ENCODE measurements at places on chromosomes 4 and X. TPM values are rescaled to one million over a fixed set of nuclear protein-coding genes. Genes with fewer than 3 reads are reported as not detected.

DNA sequence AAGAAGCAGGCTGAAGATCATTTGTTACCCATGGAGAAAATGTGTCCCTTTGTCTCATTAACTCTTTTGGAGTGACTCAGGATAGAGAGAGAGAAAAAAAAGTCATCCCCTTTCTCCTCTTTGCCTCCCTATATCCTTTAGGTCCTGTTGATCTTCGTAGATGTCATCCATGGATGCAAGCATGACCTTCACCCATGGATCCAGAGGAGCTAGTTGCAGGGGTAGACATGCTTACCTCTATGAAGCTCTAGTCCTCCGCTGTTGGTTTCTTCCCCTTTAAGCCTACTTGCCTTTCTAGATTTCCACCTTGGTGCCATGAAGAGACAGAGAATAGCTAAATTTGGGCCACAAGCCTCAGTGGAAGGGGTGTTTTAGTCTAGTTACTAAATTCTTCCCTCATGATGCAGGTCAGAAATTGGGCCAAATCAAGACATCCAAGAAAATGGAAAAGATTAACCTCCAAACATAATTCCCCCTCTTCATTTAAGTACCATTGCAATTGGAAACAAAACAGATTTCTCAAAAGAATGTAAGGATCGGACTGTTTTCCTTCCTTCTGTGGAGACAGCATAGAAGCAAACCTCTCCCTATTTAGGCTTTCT is 178.4 kb downstream of the TECRL start:
- no peak for DNase-seq

DNA sequence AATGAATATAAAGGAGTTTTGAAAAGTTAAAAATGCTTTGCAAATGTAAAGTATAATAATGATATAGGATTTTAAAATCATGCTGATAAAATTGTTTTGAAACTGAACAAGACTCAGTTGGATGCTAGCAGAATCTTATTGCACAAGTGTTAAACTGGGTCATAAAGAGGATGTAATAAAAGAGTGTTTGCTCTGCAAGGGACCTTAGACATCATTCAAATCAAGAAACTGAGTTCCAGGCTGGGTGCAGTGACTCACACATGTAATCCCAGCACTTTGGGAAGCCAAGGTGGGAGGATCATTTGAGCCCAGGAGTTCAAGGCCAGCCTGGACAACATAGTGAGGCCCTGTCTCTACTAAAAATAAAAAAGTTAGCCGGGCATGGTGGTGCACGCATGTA is 27.5 kb upstream of the DUSP21 start:
- DNase-seq: no peak

Gene SLC6A8
- total RNA-seq: 0.84 TPM

DNA sequence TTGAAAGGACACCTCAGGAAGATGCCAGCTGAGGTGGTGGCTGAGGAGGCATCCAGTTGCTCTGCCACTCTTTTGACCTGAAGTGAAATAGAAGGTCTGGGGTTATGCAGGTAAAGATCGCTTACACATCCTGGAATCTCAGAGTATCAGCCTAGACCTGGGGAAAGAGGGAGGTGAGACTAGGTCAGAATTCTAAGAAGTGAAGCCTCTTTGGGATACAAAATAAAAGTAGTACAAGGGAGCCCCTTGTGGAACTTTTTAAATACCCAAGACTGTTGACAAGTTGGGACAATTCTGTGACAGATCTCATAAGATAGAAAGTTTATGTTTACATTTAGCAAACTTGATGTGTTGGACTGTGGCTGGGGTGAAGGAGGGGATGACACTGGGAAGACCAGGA is 263.1 kb downstream of the SPRY1 start:
- DNase-seq: no peak

DNA sequence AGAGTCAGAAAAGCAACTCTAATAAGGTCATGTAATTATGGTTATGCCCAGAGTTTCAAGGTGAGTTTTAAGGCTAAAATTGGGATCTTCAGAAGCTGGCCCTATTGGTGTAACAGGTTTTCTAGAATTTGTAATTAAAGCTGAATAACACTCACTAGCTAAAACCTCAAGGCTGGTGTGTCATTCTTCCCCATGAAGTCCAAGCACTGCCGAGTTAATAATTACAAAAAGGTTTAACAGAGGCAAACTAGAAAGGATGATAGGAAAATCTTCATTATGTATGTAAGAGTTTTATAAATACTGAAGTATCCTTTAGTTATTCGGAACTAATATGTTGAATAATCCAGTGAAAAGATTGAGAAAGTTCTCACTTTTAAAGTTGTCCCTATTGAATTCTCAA is 34.3 kb downstream of the MXRA5 start:
- no peak for DNase-seq

GRCh38 chrX:108312957-108313356 is 125.3 kb downstream of the COL4A6 start:
- no peak for DNase-seq

Gene SRD5A3
- total RNA-seq: 7.8 TPM

- no peak for DNase-seq
Measured at GRCh38 chr4:184383497-184384055, 90.8 kb downstream of the IRF2 start.

Gene UGT2B10
- 139 TPM for total RNA-seq

Gene MAP3K15
- 0.28 TPM for total RNA-seq

Gene BCORL1
- 1.7 TPM for total RNA-seq

- DNase-seq: no peak
Measured at GRCh38 chr4:181008164-181008563, 1235.0 kb upstream of the TENM3 start.

DNA sequence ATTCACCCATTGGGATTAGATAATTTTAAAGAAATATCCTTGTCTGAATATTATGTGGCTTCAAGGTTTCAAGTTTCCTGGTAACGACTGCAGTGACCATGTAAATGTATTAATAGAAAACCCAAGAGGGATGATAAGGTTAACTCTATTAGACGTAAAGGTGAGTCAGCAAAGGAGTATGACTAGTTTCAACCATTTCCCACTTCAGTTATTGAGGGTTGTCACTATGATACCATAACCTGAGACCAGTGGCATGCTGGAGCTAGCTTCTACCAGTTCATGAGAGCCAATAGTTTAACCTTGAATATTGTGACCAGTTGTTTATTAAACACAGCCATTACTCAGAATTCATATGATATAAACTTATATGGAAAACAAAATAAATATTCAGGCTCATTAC is 270.1 kb downstream of the TMA16 start:
- DNase-seq: no peak

GRCh38 chr4:38164346-38164745 is 204.1 kb downstream of the PTTG2 start:
- DNase-seq: no peak

Gene PRR32
- not detected for total RNA-seq

Gene BGN
- total RNA-seq: 11.7 TPM

DNA sequence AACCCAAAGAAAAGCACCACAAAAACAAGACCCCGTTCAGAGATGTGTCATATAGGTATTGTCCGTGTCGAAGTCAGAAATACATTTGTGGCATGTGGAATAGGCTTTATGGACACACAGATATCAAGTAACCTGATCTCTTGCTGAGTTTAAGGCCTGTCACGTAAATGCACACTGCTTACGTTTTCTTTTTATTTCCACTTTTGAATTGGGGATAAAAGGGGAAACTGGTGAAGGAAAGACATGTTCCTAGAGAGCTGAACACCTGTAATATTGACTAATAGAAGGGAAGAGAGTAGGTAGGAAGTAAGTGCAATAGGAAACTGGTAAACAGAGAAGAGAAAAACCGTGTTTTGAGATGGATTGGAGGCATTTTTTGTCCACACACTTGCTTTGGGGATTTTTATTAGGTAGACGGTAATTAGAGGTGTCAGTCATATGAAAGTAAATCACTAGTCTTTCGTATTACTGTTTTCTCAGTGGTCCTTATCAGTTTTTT is 24.9 kb downstream of the TMEM131L start:
- no peak for DNase-seq

Gene SLC16A2
- total RNA-seq: 24.1 TPM

DNA sequence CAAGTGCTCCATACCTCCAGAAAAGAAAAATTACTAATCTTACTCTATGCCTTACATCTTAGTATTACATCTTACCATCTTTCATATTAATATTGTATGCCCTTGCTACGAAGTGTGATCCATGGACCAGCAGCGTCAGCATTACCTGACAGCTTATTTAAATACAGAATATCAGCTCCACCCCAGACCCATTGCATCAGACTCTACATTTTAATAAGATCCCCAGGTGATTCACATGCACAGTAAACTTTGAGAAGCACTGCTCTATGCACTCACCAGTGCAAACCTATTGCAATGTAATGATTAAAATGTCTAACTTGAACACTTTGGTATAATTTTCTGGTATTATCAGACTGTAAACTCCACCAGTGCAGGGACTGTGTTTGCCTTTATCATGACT is 14.1 kb upstream of the SH3D19 start:
- no peak for DNase-seq

- no peak for DNase-seq
Measured at GRCh38 chr4:3771939-3772495, 5.8 kb downstream of the ADRA2C start.

DNA sequence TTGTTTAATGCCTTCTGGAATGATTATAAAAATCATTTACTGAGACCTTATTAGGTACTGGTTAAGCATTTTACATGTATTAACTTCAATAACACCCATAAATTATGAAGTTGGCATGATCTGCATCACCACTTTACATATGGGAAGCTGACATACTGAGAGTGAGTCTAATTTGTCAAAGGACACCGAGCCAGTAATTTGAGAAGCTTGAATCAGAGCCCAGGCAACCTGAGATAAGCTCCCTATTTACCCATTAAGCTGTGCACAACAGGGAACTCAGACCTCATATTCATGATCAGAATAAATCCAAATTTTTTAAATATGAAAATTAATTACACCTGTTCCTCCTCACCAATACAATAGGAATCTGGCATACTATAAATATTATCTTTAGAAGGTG is 247.9 kb upstream of the EPHA5 start:
- no peak for DNase-seq

Gene CXCL8
- total RNA-seq: 3.8 TPM

Gene SUPT20HL2
- not detected for total RNA-seq

Gene PLXNB3
- 0.42 TPM for total RNA-seq

Gene CCDC158
- 4.0 TPM for total RNA-seq

- no peak for DNase-seq
Measured at GRCh38 chr4:147336252-147336651, 144.6 kb upstream of the EDNRA start.

- no peak for DNase-seq
Measured at GRCh38 chrX:69501429-69501828, 2.7 kb upstream of the NALF2 start.

Gene KLB
- 28.0 TPM for total RNA-seq

GRCh38 chr4:22712529-22712928 is 19.8 kb downstream of the GBA3 start:
- DNase-seq: no peak

DNA sequence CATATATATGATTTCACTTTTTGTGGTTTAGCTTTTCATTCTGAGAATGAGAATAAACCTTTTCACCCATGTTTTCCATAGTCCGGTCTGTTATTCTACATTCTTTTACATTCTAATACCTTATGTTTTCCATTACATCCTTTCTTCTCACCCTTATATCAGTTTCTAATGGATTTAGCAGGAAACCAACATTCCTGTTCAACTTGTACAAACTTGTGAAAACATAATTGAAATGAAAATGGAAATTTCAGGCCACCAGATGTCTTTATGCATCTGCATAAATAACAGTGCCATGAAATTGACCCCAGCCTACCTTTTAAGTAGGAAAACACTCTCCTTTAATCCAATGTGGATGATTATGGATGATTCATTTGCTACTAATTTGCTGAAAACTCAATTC is 494.8 kb upstream of the ZFP42 start:
- no peak for DNase-seq

- no peak for DNase-seq
Measured at GRCh38 chr4:26360864-26361263, 40.0 kb downstream of the RBPJ start.

Gene ZNF630
- total RNA-seq: 0.79 TPM

GRCh38 chr4:71472946-71473345 is 134.1 kb downstream of the SLC4A4 start:
- DNase-seq: no peak

- DNase-seq: no peak
Measured at GRCh38 chr4:24321131-24321530, 263.2 kb downstream of the DHX15 start.

Gene HSFX4
- total RNA-seq: not detected

DNA sequence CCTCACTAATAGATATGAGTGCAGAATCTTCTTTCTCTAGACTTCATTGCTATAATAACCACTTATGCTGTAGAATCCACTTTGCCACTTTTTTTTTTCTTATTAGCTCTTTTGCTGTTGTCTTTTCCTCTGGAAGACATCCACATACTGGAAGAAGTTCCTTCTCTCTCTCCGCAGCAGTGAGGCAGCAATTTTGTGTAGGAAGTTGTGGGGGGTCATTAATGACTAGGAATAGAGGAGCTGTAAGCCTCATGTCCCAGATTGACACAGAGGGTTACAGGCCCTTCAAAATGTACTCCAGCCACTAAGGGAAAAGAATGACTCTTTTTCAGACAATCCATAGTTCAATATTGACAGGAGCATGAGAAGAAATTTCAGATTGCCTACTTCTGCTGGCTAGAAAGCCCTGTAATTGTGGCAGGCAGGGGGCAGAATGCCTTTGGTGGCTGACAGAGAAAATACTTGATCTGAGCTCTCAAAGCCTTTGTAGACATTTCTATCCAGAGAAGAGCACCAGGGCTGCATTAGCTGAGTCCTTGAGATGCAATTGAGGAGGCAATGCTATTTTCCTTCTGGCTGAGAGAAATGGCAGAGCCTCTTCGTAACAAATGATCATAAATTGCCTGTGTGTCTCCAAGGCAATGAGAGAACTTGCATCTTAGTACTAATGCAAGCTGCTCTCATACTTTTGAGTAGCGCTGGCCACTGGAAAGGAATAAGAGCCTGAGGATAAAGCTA is 856.2 kb downstream of the STIM2 start:
- no peak for DNase-seq

DNA sequence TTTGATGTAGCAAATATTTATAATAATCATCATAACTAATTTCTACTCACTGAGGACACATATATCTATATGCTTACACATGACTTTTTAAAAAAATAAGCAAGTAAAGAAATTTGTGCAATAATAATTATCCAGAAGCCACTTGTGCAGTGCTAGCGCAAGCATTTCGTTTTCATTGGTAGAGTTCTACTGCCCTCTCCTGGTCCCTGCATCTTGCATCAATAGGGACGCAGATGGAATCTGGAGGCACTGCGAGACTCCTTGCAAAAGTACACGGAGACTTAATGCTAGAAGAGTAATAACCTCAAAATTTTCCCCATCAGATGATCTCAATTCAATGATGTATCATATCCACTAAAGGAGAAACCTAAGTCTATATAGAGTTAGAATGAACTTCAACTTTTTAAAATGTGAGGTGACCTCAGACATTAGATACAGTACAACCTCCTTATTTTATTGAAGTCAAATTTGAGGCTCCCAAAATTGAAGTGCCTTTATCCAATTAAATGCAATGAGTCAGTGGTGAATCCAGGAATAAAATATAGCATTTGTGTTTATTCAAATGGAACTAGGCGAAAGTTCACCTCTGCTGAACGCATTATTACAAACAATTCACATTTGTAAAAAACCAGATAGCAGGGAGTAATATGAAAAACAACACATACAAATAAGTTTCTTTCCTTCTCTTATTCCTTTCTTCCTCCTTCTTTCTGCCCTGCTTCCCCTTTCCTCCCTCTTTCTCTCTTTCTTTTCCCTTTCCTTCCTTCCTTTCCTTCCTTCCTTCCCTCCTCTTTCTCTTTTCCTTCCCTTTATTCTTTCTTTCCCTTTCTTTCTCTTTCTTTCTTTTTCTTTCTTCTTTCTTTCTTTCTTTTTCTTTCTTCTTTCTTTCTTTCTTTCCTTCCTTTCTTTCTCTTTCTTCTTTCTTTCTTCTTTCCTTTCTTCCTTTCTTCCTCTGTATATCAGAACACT is 450.0 kb downstream of the ANKRD50 start:
- peak; percentile 42 for DNase-seq

All from liver (tissue), 10 donors.